ENCODE measurements at places on chromosomes 6 and 20. TPM values are rescaled to one million over a fixed set of nuclear protein-coding genes. Genes with fewer than 3 reads are reported as not detected.

- DNase-seq = no peak
Observed at GRCh38 chr6:144999127-144999526, 714.0 kb downstream of the UTRN start.

GRCh38 chr20:40467067-40467466 is 222.0 kb downstream of the MAFB start:
- DNase-seq = no peak

GRCh38 chr6:42978487-42978838 is 518 bp downstream of the PEX6 start:
- peak; percentile 47 for DNase-seq

DNA sequence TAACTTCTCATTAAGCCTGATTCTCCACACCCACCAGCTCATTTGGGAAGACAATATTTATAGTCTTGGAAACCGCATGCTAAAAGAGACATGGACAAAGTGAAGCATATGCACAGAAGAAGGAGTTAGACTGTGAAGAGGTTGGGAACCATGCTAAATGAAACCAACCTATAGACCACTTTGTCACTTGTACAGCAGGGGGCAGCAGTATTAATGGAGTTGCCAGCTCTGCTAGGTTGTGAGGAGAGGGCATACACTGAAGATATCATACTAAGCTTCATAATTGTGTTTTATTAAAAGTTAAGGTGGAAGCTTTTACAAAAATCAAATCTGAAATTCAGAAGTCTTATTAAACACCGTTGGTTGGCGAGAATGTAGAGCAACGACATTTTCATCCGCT is 38.3 kb upstream of the HMGCLL1 start:
- peak; percentile 59 for DNase-seq

GRCh38 chr6:104789770-104790190 is 69.9 kb downstream of the HACE1 start:
- peak; percentile 43 for DNase-seq

DNA sequence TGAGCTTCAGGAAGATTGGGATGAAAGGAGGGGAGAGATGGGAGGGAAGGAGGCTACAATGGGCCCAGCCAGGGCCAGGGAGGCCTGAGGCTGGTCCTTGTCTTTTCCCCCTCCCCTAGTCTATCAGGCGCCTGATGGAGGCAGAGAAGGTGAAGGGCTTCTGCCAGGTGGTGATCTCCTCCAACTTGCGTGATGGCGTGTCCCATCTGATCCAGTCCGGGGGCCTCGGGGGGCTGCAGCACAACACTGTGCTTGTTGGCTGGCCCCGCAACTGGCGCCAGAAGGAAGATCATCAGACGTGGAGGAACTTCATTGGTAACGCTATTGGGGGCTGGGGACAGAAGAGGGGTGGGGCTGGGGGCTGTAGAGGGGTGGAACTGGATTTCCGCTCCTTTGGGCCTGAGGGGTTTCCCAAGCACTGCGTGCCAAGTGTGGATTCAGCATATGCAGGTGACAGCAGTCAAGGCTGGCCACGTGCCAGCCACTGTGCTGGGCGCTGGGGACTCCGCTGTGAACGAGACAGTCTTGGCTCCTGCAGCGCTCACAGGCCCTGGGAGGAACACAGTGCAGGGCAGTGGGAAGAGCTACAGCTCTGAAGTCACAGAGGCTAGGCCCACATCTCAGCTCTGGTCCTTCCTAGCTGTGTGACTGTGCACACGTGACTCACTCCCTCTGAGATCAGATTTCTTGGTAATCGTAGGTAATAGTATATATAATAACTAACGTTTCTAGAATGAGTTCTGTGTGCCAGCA is 22.7 kb downstream of the SLC12A5 start:
- no peak for DNase-seq

DNA sequence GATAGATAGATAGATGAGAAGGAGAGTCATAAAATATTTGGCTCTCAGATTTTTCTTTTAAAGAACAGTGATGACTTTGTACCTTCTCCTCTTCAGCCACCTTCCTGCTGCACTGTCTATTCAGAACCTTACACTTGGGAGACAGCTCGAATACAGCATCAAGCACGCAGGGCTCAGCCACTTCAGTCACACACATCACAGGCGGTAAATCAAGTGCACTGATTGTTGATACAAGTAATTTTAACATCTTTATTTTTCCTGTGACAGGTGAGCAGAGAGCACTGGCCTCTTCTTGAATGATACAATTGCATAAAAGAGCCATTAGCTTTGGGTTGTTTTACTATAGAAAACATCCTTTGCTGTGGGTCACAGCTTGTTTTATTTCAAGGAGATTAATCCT is 1118.5 kb upstream of the EYS start:
- no peak for DNase-seq

DNA sequence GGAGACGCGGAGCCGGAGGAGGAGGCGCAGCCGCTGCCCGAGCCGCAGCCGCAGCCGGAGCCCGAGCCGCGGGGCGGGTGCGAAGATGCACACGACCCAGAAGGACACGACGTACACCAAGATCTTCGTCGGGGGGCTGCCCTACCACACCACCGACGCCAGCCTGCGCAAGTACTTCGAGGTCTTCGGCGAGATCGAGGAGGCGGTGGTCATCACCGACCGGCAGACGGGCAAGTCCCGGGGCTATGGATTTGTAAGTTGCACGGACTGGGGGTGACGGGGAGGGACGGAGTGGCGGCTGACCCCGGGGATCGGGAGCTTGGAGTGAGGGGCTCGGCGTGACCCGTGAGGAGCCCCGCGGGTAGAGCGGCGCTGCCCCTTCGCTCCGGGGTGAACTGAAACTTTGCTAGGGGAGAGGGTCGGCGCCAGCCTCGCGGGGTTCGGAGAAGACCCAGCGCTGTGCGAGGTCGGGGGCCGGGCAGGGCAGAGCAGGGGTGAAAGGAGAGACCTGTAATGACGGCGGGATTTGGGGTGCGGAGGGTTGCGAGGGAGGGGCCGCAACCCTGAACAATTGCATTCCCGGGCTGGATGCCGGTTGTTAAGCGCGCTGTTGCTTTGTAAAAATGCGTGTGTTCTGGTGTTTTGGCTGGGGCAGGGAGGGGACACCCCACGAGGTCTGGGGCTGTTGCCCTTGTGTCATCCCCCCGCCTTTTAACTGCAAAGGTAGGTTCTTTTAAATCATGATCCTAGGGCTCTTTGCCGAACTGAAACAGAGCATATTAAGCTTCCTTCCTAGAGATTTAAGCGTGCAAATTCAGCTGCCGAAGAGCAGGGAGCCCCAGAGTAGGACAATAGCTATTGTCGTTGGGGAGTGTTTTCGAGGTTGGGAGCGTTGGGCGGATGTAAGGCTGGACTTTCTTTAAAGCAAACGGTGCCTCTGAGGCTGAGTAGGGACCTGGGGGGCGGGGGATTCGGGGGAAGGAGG is 628 bp downstream of the RBM24 start:
- DNase-seq = peak; percentile 13

- peak; percentile 21 for DNase-seq
Observed at GRCh38 chr20:13458860-13459451, 179.8 kb downstream of the TASP1 start.

DNA sequence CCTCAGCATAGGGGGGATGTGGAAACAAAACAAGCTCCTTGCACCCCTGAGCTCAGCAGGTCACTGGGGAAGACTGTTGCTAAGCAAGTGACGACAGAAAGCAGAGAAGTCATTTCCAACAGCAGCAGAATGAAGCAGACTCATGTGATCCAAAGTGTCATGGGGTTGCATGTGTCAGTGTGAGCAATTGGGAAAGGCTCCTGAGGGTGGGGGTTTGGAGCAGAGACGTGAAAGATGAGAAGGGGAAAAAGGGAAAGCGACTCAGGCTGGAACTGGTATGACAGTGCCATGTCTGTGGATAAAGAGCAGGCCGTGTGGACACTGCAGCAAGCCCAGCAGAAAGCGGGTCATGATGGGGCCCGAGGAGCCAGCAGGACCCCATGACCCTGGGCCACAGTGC is 363.9 kb downstream of the PREX1 start:
- peak; percentile 11 for DNase-seq

- DNase-seq = no peak
Observed at GRCh38 chr6:90765491-90765890, 178.6 kb upstream of the MAP3K7 start.

- no peak for DNase-seq
Observed at GRCh38 chr20:5212907-5213487, 86.2 kb downstream of the CDS2 start.

GRCh38 chr6:35034411-35035191 is 106.5 kb downstream of the TCP11 start:
- DNase-seq = peak; percentile 67

DNA sequence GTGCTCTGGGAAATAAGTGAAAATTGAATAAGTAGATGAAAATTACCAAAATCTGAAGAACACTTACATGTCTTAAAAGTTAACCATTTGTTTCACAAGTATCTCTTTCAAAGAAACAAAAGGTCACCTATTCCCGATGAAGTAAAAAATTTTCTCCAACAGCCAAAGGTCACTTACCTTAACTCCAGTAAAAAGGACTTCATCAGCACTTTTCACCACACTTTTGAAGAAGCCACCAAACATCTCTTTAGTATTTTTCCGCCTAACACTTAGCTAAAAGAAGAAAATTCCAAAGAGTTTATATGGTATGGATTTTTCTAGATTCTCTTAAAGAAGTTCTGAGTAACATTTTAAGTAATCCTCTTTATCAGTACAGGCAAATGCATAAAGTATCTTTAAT is 17.3 kb downstream of the SNX5 start:
- DNase-seq = no peak

DNA sequence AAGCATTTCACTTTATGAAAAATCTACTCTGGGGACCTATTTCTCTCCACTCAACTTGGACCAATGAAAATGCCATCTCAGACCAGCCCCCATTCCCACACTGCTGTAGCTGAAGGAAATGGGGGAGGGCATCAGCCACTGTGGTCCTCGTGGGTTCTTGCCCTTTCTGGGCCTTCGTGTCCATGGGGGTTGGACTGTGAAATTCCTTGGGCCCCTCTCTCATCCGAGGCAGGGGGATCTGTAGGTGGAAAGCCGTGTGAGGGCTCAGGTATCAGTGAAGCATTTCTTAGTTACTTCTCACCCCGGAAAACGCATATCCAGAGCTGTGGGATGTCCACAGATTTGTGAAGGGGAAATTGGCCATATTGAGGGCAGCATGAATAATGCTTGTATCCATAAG is 147.9 kb downstream of the CDC5L start:
- DNase-seq = no peak

DNA sequence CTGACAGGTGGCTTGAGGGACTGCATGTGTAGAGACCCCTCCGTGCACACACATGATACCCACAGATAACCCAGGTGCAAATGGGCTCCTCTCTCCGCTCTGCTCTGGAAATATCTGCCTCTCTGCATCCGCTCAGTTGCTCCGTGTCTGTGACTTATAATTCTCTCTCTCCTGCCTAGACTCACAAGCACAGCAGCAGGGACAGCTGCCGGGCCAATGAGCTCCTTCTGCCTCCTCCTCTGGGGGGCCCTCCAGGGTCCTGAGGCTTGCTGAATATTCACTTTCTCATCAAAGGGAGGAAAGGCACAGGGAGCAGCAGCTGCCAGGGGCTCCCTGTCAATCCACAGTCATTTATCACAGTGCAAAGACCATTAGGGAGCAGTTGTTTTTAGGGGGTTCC is 24.1 kb downstream of the LRFN2 start:
- DNase-seq = no peak

DNA sequence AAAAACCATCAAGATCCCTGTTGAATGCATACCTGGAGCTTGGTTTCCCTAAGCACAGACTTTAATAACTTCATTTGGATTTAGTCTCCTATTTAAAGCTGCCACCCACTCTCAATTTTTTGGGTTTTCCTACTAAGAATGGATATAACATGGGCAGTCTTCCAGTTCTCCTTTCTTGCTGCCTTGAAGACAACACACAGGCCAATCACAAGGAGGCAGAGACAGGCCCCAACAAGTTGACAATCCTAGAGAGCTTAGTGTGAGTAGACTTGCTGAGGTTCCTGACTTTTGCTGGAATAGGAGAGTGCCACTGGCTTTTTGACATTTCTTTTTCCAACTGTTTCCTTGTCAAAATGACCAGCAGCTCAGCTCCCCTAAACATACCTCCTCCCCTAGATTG is 112.3 kb upstream of the ESR1 start:
- no peak for DNase-seq

DNA sequence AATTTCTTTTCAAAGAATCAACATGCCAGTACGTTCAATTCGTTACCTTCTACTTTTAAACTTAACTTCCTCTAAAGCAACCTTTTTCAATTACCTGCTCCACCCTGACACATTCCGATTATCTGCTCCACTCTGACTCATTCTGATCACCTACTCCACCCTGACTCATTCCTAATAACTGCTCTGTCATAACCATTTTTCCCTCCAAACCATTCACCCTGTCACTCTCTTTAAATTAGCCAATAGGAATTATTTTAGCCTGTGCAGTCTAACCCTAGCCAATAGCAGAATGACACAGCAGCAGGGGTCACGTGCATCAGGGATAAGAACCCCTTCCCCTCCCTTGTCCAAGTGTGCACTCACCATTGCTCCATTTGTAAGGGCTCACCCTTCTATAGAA is 557.4 kb upstream of the EYS start:
- no peak for DNase-seq

GRCh38 chr20:48404598-48404997 is 423.2 kb downstream of the PREX1 start:
- no peak for DNase-seq

DNA sequence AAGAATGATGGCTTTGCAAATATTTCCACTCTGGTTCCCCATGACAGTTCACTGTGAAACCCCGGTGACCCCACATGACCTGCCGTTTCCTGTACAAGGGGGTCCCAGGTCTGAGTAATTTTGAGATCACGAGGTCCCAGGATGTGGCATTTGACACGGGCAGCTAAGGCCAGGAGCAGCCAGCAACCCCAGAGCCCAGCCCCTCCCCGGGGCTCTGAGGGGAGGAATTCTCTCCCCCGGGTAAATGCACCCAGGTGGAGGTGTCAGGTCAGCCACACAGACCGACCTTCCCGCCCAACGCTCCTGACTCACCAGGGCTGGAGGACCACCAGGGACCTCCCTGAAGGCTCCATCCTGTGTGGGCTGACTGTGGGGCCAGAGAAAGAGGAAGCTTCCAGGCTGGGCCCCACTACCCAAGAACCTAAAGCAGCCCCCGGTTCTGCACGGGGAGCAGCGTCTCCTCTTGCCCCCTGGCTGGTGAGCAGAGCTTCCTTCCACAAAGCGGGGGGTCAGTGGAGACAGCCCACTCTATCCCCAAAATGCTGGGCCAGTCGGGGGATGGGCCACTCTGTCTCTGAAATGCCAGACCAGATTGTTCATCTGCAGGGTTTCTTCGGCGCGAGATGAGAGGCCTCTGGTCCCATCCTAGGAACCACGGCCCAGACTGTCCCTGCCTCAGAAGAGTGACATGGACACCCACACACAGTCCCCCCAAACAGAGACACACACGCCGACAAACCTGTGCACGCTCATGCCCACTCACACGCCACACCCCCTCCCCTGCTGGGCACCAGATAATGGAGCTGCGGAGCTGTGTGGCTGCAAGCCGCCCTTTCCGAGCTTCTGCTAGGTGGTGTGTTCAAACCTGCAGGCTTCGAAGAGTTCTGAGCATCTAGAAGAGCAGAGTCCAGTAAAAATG is 23.4 kb upstream of the SLCO4A1 start:
- no peak for DNase-seq

- no peak for DNase-seq
Observed at GRCh38 chr6:156425359-156426020, 351.7 kb upstream of the ARID1B start.

Gene FAM184A
- 2.4 TPM for polyA plus RNA-seq

Gene IMPG1
- polyA plus RNA-seq = not detected

Gene BPIFB2
- not detected for polyA plus RNA-seq

Gene DEF6
- 9.5 TPM for polyA plus RNA-seq

Gene SLC35F1
- 0.85 TPM for polyA plus RNA-seq

Gene BTNL2
- not detected for polyA plus RNA-seq

Gene BMP7
- polyA plus RNA-seq = not detected

Gene HLA-DQA1
- 6.5 TPM for polyA plus RNA-seq

Gene TCEA2
- polyA plus RNA-seq = 7.8 TPM

Gene MOCS1
- polyA plus RNA-seq = 20.6 TPM

Gene TSPO2
- not detected for polyA plus RNA-seq

Data from small intestine (tissue), 16 donors.